ENCODE measurements at places on chromosomes 1 and 21.

GRCh38 chr1:100578201-100578600 lies 40.3 kb downstream of the GPR88 start:
- H3K36me3 ChIP-seq: no peaks in the 10 kb centered on the region
- no peaks in the 10 kb centered on the region for H3K27me3 ChIP-seq
- DNase-seq: no peak
- H3K27ac ChIP-seq: no peak overlapping the region

DNA sequence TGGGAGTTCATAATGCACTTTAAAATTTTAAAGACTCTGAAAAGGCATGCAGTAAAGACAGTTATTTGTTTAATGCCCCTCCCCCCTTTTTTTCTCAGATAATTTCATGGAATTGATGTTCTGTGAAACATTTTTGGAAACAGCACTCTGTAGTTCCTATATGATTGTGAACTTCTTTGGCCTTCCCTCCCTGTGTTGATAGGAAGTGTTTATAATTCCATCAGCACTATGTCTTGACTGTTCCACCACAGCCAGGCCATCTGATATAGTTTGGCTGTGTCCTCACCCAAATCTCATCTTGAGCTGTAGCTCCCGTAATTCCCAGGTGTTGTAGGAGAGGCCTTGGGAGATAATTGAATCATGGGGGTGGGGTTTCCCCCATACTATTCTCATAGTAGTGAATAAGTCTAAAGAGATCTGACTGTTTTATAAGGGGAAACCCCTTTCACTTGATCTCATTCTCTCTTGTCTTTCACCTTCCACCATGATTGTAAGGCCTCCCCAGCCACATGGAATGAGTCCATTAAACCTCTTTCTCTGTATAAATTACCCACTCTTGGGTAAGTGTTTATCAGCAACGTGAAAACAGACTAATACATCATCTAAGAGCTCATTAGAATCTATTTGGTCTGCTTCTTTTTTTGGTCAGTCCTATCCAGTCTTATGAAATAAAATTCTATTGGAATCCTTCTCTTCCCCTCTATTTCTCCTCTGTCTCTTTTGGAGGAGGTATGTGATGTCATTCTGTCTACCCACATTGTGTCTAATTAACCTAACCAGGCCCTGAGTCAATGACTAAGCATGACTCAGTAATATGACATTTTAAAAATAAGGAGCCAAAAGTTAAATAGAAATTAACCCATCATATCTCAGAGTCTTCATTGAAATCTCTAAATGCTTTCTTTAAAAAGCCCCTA lies 8.9 kb downstream of the CCDC185 start:
- no peak overlapping the region for H3K27ac ChIP-seq
- H3K36me3 ChIP-seq: no peaks in the 10 kb centered on the region
- no peaks in the 10 kb centered on the region for H3K4me1 ChIP-seq
- H3K4me3 ChIP-seq: no peak overlapping the region
- DNase-seq: no peak

DNA sequence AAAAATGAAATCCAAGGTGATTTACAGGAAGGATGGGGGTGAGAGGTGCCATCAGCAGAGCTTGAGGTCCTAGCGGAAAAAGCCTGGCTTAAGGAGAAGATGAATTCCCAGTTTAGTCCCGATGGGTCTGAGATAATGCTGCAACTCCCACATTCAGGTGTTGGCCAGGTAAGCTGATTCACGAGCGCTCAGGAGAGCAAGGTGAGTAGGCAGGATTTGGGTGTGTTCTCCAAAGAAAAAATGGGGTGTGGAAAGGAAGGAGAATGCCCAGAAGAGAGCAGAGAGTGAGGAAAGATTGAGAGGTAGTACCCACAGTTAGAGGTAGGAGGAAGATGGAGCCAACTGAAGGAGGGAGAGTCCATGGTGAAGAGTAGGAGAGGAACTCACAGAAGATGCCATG lies 12.5 kb downstream of the RIMS3 start:
- H3K4me3 ChIP-seq: no peak overlapping the region
- no peak overlapping the region for H3K27ac ChIP-seq
- H3K4me1 ChIP-seq: no peaks in the 10 kb centered on the region
- H3K27me3 ChIP-seq: no peaks in the 10 kb centered on the region

GRCh38 chr1:165298203-165298820 lies 58.2 kb downstream of the LMX1A start:
- no peaks in the 10 kb centered on the region for H3K27me3 ChIP-seq
- DNase-seq: no peak
- H3K4me1 ChIP-seq: no peaks in the 10 kb centered on the region
- no peak overlapping the region for H3K27ac ChIP-seq
- H3K36me3 ChIP-seq: no peaks in the 10 kb centered on the region
- H3K4me3 ChIP-seq: no peak overlapping the region

- no peaks in the 10 kb centered on the region for H3K36me3 ChIP-seq
- no peaks in the 10 kb centered on the region for H3K4me1 ChIP-seq
- no peak overlapping the region for H3K27ac ChIP-seq
- DNase-seq: no peak
- no peaks in the 10 kb centered on the region for H3K27me3 ChIP-seq
- H3K4me3 ChIP-seq: no peak overlapping the region
Observed at GRCh38 chr1:159421821-159422220, 10.2 kb upstream of the OR10J4 start.

DNA sequence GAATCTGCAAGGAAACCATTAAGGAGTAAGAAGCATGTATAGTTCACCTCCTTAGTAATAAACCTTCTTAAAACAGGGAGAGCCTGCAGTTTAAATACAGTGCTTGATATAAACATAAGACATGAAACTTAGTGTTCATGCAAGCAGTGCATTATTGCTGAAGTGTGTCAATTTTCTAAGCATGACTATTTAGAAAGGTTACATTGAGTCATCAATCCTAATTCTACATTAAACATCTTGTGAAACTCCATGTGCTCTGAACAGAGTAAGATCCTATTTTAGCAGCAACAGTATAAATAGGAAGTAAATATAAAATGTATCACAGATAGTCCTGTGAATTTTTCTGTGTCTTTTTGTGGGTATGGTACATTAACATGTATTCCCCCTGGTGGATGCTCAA lies 135.5 kb downstream of the ESRRG start:
- DNase-seq: no peak
- H3K4me3 ChIP-seq: no peak overlapping the region
- no peak overlapping the region for H3K27ac ChIP-seq
- H3K4me1 ChIP-seq: no peaks in the 10 kb centered on the region

DNA sequence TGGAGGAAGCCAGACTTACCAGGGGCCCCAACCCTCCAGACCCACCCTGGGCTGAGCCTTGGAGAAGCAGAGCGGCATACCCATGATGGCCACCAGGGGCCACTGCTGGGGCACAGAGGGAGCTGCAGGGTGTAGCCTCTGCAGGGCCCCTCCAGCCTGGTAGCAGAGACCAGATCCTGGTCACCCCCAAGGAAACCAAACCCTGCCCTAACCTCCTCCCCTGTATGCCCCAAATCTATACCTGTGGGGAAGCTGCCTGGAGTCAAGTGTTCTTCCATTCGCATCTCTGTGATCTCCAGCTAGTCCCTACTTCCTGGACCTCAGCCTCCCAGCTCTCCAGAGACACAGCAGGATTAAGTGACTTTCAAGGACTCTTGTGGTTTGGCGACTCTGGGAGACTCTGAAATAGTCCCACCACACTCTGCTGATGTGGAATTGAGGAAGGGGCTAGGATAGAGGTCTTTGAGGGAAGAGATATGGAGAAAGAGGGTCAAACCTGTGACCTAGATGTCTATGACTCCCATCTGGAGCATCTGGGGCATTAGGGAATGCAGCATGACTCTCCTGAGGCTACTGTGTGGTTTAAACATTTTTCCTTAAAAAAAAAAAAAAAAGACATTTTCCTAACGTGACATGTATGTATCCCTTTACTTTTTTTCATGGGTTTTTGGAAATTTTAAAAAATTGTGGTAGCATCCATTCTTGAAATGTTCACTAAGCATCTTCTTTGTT lies 119.2 kb upstream of the IPO9 start:
- H3K36me3 ChIP-seq: no peaks in the 10 kb centered on the region
- H3K4me3 ChIP-seq: no peak overlapping the region
- no peak overlapping the region for H3K27ac ChIP-seq
- H3K4me1 ChIP-seq: peaks cover 4% of the 10 kb centered on the region

GRCh38 chr1:201426479-201427310 lies 5.2 kb upstream of the TNNI1 start:
- H3K4me3 ChIP-seq: no peak overlapping the region
- DNase-seq: no peak
- H3K27me3 ChIP-seq: no peaks in the 10 kb centered on the region

DNA sequence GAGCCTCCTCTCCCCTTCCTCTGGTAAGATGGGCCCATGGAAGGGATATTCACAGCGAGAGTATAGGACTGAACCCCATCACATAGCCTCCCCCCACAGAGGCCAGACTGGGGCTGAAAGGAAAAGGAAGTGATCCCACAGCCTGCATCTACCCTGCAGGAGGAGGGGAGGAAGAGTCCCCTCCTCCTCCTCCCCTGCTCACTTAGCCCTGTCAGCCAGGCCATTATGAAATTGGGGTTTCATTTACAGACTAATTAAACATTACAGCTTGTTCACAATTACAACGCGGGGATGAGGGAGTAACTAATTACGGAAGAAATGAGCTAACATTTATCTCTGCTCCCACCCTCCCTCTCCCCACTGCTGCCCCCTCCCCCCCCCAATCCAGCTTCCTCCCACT lies 25.4 kb downstream of the DMAP1 start:
- DNase-seq: no peak
- no peaks in the 10 kb centered on the region for H3K4me1 ChIP-seq
- no peak overlapping the region for H3K27ac ChIP-seq
- H3K4me3 ChIP-seq: no peak overlapping the region

DNA sequence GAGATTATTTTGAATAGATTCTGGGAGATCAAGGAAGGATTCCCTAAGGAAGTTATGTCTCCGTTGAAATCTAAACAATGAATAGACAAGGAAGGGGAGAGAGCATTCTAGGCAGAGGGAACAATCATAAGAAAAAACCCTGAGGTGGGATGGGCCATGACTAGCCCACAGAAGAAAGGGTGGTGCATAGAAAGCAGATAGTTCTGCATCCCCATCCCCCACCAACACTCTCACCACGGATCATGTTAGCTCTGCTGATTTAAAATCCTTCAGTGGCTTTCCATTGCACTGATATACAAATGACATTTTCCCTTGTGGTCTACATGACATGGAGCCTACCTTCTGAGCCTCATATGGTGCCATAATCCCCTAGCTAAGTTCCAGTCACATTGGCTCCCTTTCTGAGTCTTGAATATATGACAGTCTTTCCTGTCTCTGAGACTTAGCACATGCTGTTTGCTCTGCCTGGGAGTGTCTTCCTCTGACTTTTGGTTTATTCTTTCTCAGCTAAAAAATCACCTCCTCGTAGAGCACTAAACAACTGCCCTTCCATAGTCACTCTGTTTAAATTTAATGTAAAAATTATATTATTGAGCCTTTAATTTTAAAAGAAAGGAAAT lies 15.2 kb downstream of the SCMH1 start:
- H3K27me3 ChIP-seq: no peaks in the 10 kb centered on the region
- no peak overlapping the region for H3K27ac ChIP-seq
- peaks cover 10% of the 10 kb centered on the region for H3K4me1 ChIP-seq

GRCh38 chr21:42056468-42056867 lies 14.6 kb upstream of the UMODL1 start:
- H3K27ac ChIP-seq: no peak overlapping the region
- no peaks in the 10 kb centered on the region for H3K27me3 ChIP-seq
- DNase-seq: no peak
- H3K4me3 ChIP-seq: no peak overlapping the region
- no peaks in the 10 kb centered on the region for H3K36me3 ChIP-seq

- H3K27ac ChIP-seq: no peak overlapping the region
- H3K4me3 ChIP-seq: no peak overlapping the region
- H3K4me1 ChIP-seq: no peaks in the 10 kb centered on the region
- peaks cover 16% of the 10 kb centered on the region for H3K36me3 ChIP-seq
Observed at GRCh38 chr1:44316231-44316759, 38.8 kb downstream of the ERI3 start.

DNA sequence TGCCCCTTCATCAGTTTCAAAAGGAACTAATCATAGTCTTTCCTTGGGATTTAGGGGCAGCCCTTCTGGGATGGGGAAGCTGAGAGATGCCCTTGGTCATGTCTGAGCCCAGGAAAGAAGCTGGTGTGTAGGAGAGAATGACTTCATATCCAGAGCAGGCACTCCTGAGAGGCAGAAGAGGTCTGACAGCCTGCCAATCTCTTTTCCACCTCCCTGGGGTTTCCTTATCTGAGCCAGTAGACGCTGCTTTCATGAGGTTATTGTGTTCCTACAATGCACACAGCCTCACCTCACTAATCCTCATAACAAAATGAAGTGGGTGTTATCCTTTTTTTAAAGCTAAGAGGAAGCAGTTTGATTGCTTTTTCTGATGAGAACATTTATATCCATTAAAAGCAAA lies 14.1 kb downstream of the ROR1 start:
- H3K36me3 ChIP-seq: no peaks in the 10 kb centered on the region
- H3K4me1 ChIP-seq: no peaks in the 10 kb centered on the region
- H3K27ac ChIP-seq: no peak overlapping the region
- no peaks in the 10 kb centered on the region for H3K27me3 ChIP-seq

- DNase-seq: no peak
- H3K4me3 ChIP-seq: no peak overlapping the region
- H3K27me3 ChIP-seq: no peaks in the 10 kb centered on the region
- H3K36me3 ChIP-seq: no peaks in the 10 kb centered on the region
- H3K27ac ChIP-seq: 0 out of 2 replicates have a peak overlapping the region, but pooled peaks have one; percentile 4
Observed at GRCh38 chr21:29104239-29104708, 26.2 kb upstream of the MAP3K7CL start.

GRCh38 chr1:156476501-156477298 lies 23.9 kb downstream of the MEF2D start:
- H3K27me3 ChIP-seq: no peaks in the 10 kb centered on the region
- no peak for DNase-seq
- H3K4me1 ChIP-seq: peaks cover 14% of the 10 kb centered on the region
- H3K4me3 ChIP-seq: no peak overlapping the region
- no peak overlapping the region for H3K27ac ChIP-seq

DNA sequence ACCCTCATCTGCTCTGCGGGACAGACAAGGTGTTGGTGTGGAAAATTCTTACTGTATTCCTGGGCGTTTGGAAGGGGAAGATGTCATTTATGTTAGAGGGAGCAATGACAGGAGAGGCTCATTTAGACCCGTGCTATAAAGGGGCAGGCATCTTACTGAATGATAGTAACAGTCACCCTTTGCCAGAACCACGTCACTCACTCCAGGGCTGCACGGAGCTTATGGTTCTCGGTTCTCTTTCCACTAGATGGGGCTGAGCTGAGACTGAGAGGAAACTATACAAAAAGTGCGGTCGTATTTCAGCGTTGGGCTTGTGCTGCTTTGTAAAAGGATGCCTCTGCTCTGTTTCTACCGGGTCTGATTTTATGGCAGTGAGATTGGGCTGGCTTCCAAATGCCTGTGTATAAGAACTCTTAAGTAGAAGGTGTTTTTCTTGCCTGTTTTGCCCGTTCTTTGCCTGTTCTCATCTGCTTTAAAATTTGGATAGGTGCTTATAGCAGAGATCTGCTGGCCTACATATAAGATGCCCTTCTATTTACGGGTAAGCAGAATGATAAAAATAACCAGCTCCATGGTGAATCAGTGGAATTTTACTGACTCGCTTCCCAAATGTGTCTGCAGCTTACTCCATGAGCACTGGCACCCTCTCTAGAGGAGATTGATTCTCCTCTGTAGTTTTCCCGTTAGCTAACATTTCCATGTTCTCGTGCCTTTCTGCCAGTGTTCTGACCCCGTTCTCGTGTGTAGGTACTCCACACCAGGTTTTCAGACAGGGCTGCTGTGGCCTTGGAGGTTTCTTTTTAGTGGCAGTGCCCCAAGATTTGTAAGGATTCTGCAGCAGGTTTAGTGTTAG lies 55.9 kb downstream of the MRPS6 start:
- no peaks in the 10 kb centered on the region for H3K27me3 ChIP-seq
- H3K27ac ChIP-seq: no peak overlapping the region
- peaks cover 7% of the 10 kb centered on the region for H3K36me3 ChIP-seq
- no peak for DNase-seq
- H3K4me3 ChIP-seq: no peak overlapping the region
- H3K4me1 ChIP-seq: no peaks in the 10 kb centered on the region
